ENCODE measurements at places on chromosomes 6 and 20.

DNA sequence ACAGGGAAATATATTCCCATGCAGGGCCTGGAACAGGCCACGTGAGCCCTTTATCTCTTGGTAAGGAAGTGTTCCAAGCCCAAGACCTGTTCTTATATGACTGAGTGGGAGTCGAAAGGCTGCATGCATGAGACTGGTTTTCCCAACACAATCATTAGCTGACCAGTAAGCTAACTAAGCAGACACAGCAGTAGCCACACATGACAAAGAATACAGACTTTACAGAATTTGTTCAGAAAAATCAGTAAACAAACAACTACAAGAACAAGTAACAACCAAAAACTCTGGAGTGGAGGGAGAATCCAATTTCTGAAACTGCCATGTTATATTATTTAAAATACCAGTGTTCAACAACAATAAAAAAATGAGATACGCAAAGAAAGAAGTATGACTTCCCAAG, 16.7 kb downstream of the BPIFA1 start:
- no peak for DNase-seq

DNA sequence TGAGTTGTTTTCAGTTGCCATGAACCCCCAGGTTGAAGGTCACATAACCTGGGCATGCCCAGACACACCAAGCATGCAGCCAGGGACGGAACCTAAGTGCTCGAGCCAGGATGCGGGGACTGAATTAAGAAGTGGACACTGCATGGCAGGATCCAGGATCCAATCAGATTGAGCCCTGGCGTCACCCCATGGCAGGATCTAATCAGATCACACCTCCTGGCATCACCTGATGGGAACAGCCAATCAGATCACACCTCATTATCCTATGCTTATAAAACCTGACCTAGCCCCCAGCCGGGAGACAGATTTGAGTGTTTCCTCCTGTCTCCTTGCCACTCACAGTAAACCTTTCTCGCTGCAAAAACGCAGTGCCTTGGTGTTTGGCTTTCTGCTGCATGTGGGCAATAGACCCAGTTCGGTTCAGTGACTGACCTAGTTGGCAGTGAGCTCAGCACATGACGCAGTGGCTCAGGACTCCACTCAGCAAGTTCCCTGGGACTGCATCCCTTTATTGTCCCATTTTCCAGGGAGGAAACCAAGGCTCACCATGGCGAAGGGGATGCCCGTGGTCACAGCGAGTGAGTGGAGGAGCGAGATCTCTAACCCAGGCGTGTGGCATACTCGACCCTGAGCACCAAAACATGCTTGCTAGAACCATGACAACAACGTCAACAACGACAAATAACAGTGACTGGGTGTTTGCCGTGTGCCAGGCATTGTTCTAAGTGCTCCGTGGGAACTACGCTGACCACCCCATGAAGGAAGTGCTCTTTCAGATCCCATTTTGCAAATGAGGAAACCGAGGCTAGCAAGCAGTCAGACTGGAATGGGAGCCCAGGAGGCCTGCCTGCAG, 66.3 kb downstream of the RBM38 start:
- no peak for DNase-seq

GRCh38 chr6:108877046-108877751, 29.0 kb downstream of the ARMC2 start:
- DNase-seq: no peak

- no peak for DNase-seq
These were observed 747.1 kb upstream of the ADGRB3 start for GRCh38 chr6:67887747-67888545.

DNA sequence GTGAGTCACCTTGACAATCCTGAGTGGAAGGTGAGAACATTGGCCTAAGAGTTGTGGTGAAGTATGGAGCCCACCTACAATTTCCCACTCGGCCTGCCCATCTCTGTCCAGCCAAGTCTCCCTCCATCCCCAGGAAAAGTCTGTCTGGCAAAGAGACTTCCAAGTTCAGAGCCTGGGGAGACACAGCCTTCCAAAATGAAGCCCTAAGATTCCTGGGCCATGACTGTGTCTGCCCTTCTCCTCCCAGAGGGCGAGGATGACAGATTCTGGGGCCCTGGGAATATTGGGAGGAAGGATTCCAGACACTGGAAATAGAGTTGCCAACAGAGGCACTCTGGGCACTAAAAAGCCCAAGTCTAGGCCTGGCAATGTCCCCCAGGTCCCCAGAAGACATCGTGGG, 176.8 kb downstream of the NFATC2 start:
- no peak for DNase-seq

DNA sequence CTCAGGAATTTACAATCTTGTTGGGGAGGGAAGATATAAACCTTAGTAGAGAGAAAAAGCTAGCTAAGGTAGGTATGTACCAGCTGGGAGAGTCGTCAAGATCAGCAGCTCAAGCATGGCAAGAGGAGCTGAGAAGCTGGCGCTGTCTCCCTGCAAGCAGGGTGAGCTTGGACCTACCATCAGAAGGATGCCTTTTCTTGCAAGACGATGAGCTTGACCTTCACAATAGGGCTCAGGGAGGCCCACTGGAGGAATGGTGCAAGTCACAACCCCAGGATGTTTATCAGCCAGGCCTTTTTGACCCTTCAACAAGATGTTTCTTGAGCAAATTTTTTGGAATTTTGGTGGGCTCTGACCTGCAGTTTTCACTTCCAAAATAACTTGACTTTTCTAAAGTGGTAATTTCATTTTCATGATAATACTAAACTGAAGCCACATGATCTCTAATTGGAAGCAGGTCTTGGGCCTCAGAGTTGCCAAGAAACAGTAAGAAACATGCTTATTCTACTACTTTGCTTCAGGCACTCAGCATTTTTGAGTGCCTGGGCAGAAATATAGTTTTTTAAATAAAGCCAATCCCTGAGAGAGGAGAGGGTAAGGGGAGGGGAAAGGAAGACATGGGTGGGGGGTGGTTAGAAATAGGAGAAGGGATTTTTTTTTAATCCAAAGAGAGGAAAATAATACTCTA, 258.1 kb downstream of the CLIC5 start:
- no peak for DNase-seq

DNA sequence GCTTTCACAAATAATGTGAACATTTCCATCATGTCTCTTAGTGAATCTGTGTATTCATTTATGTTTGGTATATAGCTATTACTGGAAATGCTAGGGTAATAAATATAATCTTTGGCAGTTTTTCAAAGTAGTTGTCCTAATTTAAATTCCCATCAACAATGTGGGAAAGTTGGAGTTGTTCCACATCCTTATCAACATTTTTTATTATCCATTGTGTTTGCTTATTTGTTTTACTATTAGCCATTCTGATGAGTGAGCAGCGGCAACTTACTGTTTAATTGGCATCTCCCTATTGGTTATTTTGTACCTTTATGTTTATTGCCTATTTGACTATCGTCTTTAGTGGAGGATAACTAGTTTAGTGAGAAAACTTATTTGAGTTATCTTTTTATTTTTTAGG, 121.1 kb upstream of the CCN2 start:
- no peak for DNase-seq

GRCh38 chr6:79764747-79765146, 133.6 kb downstream of the SH3BGRL2 start:
- DNase-seq: no peak

GRCh38 chr20:17379651-17380050, 151.5 kb downstream of the BFSP1 start:
- DNase-seq: no peak

DNA sequence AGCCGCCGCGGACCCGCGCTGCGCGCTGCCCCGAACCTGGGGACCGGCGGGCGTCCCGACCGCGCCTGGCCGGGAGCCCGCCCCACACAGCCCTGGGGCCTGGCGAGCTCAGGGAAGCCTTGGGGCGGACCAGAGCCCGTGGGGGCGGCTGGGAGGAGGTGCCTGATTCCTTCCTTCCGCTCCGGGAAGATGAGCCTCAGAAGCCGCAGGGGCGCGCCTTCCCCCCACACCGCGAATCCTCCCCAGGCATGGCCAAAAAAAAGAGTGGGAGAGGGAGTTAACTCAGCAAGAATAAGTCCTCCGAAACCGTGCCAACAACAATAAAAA, at the start of gene CBLN4:
Gene CBLN4, minus strand, starts transcription at position 131 of the 327 bp plus-strand sequence. CDS start 1,348 bp downstream, outside the sequence.
- no peak for DNase-seq

DNA sequence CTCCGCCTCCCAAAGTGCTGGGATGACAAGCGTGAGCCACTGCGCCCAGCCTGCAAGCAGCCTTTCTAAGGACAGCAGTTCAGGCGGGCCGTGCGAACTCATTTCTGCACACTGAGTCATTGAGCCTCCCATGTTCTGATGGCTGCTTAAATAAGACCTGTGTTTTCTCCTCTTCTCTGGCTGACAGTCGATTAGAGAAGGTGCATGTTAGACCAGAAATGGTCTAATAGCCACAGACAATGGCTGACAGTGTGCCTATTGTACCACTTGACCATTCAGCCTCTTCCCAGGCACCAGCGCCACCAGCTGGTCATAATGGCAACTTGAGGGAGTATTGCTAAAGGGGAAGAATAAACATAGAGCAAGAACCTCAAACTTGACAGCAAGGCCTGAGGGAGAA, 6.2 kb downstream of the CST11 start:
- DNase-seq: no peak

- no peak for DNase-seq
These were observed 555.0 kb upstream of the EPHA7 start for GRCh38 chr6:93974332-93974731.

GRCh38 chr6:79440598-79440997, 96.6 kb downstream of the LCA5 start:
- DNase-seq: no peak

- DNase-seq: no peak
These were observed 47.8 kb downstream of the GMPR start for GRCh38 chr6:16286151-16286522.

- DNase-seq: no peak
These were observed 32.7 kb downstream of the SERPINB6 start for GRCh38 chr6:2938632-2939083.

DNA sequence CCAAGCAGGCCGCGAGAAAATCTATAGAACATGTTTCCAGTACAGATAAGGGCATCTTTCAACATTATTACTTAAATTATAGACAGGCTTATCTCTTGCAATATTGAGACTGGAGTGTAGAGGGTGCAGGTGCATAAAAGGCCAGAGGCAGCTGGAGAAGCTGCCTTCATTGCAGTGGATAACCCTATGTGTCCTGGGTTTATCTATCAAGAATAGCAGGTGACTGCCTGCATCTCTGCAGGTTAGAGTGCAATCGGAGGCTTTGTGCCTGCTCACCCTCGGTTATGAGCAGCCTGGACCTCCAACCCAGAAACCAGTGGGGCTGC, 28.7 kb upstream of the ECI2 start:
- DNase-seq: no peak

- DNase-seq: no peak
These were observed 27.3 kb upstream of the STX16 start for GRCh38 chr20:58623579-58624473.

GRCh38 chr6:10586302-10586701, 65.2 kb downstream of the GCNT2 start:
- DNase-seq: no peak

GRCh38 chr20:57106692-57107091, 159.7 kb downstream of the BMP7 start:
- DNase-seq: no peak

- DNase-seq: no peak
These were observed 24.6 kb upstream of the CSNK2A1 start for GRCh38 chr20:568097-568652.

- DNase-seq: peak; percentile 59
These were observed 934 bp downstream of the KCNK5 start for GRCh38 chr6:39228111-39228971.

DNA sequence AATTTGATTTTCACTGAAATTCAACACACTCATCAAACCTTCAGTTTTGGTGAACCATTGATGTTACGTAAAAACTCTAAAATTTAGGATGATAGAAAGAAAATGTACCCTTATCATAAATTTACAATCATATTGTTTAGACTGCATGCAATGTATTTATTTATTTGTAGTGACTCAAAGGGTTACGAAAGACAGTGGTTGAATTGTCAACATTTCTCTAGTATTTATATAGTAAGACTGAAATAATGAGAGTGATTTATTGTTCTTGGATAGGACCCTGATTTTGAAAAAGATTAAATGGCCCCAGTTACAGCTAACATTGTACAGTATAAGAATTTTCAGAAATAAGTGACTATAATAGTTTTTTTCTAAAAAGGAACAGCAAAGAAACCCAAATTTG, 591.5 kb downstream of the RFPL4B start:
- no peak for DNase-seq

DNA sequence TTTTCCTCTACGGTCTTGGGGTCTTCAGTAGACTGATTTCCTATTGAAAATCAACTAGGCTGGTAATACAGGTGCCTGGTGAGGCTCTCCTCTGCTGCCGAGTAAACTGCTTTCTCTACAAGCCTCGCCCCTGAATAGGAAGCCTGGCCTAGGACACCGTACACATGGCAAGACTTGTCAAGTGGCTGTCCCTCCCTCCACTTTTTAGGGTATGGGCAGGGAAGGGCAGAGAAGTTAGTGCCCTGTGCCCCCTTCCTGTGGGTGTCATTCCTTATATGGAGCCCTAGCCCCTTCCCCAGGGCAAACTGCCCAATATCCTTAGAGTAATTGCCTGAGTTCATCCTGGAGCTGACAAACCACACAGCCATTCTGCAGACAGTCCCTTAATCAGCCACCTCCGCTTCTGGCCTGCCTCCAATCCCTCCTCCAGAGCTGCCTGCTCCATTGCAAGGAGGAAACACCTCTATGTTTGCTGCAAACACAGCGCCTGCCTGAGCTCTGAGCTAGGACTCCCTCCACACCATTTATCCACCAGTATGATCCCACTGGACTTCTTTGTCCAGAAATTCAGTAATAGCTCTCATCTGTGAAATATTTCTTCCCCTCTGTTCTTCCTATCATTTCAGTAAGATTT, 93.1 kb downstream of the CHD6 start:
- no peak for DNase-seq

GRCh38 chr6:79115553-79116182, 37.6 kb upstream of the PHIP start:
- no peak for DNase-seq

DNA sequence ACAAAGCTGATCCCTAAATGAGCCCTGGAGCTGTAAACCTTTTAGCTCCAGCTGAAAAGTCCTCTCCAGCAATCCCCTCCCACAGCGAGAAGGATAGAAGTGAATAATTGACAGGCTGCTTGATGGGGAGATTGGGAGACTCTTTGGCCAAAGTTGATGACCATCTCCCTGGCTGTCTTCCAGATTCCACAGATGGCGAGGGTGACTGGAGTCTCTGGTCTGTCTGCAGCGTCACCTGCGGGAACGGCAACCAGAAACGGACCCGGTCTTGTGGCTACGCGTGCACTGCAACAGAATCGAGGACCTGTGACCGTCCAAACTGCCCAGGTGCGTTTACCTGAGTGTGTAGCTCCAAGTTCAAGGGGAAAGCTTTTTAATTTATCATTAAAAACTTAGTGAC, 67.3 kb downstream of the ISM1 start:
- no peak for DNase-seq

Data from activated CD4-positive, alpha-beta T cell treated with anti-CD3 and anti-CD28 coated beads for 4 hours (primary cell).